ENCODE measurements at places on chromosomes 3 and 15. TPM values are rescaled to one million over a fixed set of nuclear protein-coding genes. Genes with fewer than 3 reads are reported as not detected.

Gene ZDHHC19
- not detected for total RNA-seq

Gene DZIP1L
- 21.9 TPM for total RNA-seq

Gene CPN2
- total RNA-seq: not detected

Gene CTXN2
- not detected for total RNA-seq

Gene TTC21A
- 8.7 TPM for total RNA-seq

Gene ENTPD3
- not detected for total RNA-seq

Gene AMT
- 9.4 TPM for total RNA-seq

Gene MST1R
- 1.1 TPM for total RNA-seq

Gene CDC25A
- total RNA-seq: 3.8 TPM

Gene FETUB
- not detected for total RNA-seq

Gene GOLGA6L10
- total RNA-seq: 1.6 TPM

Gene SUSD5
- total RNA-seq: 25.5 TPM

Gene CHCHD6
- 13.1 TPM for total RNA-seq

Gene ARPP21
- total RNA-seq: 3.5 TPM

Measured in osteocyte (in vitro differentiated cells).